ENCODE measurements at places on chromosomes 4 and X. TPM values are rescaled to one million over a fixed set of nuclear protein-coding genes. Genes with fewer than 3 reads are reported as not detected.

Gene MAGED1
- 64.3 TPM for total RNA-seq

Gene TGIF2LX
- not detected for total RNA-seq

Gene MAGIX
- total RNA-seq: 0.84 TPM

Gene WDFY3
- total RNA-seq: 145 TPM

Gene ETDA
- total RNA-seq: not detected

Gene DMRTC1B
- not detected for total RNA-seq

Gene ZNF41
- total RNA-seq: 9.2 TPM

Gene OTC
- total RNA-seq: 2.4 TPM

Gene XAGE2
- total RNA-seq: not detected

Gene CORIN
- total RNA-seq: 0.28 TPM

Gene SLC16A2
- 0.70 TPM for total RNA-seq

Gene DDX53
- total RNA-seq: not detected

Gene EDA2R
- 1.1 TPM for total RNA-seq

Gene CACNA1F
- 0.05 TPM for total RNA-seq

Gene CLDN34
- total RNA-seq: not detected

Gene SERPINA7
- not detected for total RNA-seq

Gene NPY1R
- 0.09 TPM for total RNA-seq

Gene CSAG1
- total RNA-seq: not detected

Gene SSX2B
- not detected for total RNA-seq

Gene GPR78
- total RNA-seq: not detected

Data from dermis blood vessel endothelial cell (primary cell).